Brain (organoid and tissue), 16 donors: ENCODE measurements at places on chromosomes 1 and 21. TPM values are rescaled to one million over a fixed set of nuclear protein-coding genes. Genes with fewer than 3 reads are reported as not detected.

- DNase-seq = no peak
These were observed 152.0 kb upstream of the ZRANB2 start for GRCh38 chr1:71232786-71233185.

DNA sequence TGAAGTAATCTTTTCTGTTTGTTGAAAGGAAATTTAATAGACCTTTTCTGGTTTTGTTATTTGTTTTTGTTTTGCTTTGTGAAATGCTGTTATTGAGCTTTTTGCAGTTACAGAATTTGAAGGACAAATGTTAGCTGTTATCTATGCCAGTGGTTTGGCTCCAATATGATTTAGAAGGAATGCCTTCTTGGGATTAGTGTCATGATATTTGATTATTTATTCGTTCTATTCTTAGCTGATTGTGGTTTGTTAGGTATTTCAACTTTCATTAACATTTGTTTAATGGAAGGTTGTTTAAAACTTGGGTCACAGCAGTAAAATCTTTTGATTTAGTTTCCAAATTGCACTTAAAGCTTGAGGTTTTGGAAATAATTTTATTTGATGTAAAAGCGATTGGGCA, 33.5 kb downstream of the ADGRL2 start:
- no peak for DNase-seq

GRCh38 chr1:32240140-32240951, 6.7 kb upstream of the FAM167B start:
- peak; percentile 74 for DNase-seq

DNA sequence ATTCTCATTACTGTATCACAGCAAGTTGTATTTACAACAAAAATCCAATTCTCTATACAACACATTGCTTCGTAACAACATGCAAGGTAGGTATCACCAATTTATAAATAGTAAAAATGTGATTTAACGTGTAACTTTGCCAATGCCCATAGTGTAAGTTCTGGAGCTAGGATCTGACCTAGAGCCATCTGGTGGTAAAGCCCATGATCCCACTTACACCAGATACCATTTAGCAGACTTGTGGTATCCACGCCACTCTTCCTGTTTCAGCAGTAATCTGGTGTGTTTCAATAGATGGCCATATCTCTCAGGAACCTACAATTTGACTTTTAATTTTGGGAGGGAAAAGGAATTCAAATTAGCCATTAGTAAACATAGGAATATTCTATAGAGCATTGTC, 10.2 kb downstream of the SETSIP start:
- DNase-seq = no peak

GRCh38 chr1:218368686-218369085, 23.6 kb downstream of the TGFB2 start:
- DNase-seq = no peak

DNA sequence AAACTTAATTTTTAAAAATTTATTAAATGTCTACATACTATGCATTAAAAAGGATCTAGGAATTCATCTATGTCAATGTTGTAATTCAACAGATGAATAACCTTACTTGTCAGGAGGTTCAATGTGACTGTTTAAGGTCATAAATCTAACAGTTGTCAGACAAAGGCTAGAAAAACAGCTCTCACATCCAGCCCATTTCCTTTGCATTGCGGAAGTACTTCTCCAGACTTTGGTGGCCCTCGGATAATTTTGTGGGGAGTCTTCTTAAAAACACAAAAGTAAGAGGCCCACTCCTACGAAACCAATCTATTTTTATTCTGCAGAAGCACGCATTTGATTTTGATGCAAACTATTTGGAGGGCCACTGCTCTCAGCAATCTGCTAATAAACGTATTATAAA, 122.6 kb upstream of the CHRM3 start:
- no peak for DNase-seq

- DNase-seq = no peak
These were observed 7.3 kb upstream of the TBX15 start for GRCh38 chr1:118995312-118996016.

GRCh38 chr1:27132147-27132546, 22.8 kb downstream of the SLC9A1 start:
- DNase-seq = no peak

GRCh38 chr1:230375147-230375546, 51.0 kb downstream of the PGBD5 start:
- DNase-seq = peak; percentile 65

DNA sequence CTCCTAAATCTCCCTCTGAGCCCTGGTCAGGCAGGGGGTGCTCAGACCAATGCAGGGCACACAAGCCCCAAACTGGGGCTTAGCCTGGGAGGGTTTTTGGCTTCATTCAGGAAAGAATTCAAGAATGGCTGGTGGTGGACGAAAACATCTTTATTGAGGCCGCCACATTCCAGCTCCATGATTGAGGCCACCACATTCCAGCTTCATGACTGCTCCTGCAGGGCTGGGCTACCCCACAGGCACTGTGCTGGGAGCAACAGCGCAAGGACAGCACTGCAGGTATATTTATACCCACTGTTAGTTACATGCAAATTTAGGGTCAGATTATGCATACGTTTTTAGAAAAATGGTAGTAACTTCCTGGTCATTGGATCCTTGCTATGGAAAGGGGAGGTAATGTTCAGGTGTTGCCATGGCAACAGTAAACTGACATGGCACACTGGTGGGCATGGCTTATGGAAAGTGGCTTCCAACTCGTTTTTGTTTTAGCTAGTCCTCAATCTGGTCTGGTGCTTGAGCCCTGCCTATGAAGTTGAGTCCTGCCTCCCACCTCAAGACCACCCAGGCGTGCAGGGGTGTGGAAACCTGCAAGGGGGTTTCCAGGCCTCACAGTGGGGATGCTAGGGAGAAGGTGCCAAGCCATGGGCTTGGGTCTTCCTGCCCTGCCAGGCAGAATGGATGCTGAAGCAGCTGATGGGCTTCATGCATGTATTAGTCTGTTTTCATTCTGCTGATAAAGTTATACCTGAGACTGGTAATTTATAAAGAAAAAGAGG, 348.7 kb upstream of the AJAP1 start:
- DNase-seq = no peak

DNA sequence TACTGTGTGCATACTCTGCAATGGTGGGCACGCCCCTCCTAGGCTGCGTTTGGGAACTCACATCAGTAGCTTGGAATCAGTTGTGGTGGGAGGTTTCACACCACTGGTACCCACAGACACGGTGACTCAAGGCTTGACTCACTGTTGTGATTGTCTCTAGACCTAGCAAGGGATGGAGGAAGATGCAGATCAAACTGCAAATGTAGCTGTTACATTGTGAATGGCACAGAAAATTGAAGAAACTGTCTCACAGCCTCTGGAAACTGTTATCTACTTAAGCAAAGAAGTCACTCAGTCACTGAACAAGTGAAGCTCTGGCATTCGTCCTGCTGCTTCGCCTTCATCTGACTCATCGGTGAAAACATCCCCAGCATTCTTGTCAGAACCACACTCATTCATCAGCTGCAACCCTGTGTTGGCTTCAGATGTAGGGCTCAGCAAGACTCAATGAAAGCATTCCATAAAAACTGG, 59.5 kb downstream of the POFUT2 start:
- DNase-seq = no peak

GRCh38 chr1:166969074-166969677, 6.2 kb downstream of the ILDR2 start:
- DNase-seq = no peak

GRCh38 chr1:185654199-185654951, 79.8 kb upstream of the HMCN1 start:
- DNase-seq = no peak

Gene RHEX
- not detected for polyA plus RNA-seq

Gene SPRR2F
- polyA plus RNA-seq = not detected

Gene SPRR2G
- polyA plus RNA-seq = not detected

Gene KCNE1
- 0.22 TPM for polyA plus RNA-seq

Gene LINGO4
- 0.12 TPM for polyA plus RNA-seq
